ENCODE measurements at places on chromosomes 2 and 18. TPM values are rescaled to one million over a fixed set of nuclear protein-coding genes. Genes with fewer than 3 reads are reported as not detected.

DNA sequence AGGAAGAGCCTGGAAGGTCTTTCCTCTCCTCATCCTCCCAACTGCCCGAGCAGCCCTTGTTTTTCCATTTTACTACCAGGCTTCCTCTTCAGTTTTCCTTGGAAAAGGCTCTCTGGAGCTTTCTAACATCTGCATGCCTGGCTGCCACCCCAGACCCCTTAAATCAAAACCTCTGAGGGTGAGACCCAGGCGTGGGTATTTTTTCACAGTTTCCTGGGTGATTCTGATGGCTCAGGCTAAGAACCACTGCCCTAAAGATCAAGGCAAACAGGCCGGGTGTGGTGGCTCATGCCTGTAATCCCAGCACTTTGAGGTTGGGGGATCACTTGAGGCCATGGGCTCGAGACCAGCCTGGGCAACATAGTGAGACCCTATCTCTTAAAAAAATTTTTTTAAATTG is 35.4 kb downstream of the EMILIN2 start:
- no peak for DNase-seq

DNA sequence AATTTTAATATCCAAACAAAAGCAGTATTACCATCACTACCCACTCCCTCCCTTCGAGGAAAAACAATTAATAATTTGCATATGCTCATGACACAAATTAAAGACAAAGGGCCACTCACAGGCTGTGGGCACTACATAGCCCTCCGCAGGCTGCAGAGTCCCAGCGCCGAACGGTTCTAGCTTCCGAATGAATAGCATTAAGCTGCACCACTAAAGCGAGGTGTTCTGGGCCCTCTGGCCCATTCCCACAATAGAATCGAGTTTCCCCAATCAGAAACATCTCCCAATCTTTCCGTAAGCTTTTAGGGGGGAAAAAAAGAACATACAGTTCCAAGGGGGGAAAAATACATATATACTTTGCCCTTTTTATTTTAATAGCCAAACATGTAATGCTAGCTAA is 14.5 kb upstream of the SIX3 start:
- no peak for DNase-seq

DNA sequence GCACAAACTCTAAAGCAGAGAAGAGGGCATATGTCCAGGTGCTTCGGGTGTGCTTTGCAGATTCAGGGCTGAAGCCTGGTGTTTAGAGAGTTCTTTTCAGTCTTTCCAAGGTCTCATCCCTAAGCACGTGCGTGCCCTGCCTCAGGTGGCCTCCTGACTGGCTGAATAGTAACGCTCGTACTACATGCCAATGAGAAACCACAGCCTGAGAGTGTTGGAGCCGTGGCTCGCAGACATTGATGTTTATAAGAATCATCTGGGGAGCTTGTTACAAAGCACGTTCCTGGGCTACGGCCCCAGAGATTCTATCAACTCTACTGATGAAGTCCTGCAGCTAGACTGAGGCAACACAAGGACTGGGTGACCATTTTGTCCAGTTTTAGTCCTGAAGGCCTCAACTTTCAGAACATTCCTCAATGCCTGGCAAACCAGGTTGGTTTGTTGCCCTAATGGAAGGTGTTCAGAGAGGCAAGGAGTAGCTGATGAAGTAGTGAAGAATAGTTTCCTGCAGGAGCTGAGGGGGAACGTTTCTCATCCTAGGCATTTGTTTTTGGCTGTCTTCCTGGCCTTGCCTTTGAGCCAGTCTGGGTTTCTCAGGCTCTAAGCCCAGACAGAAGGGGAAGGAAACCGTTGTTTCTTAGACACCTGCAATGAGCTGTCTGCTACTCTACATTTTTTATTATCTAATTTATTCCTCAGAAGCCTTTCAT is 31.5 kb upstream of the HAAO start:
- DNase-seq: no peak

GRCh38 chr2:99911736-99912135 is 230.7 kb downstream of the AFF3 start:
- no peak for DNase-seq

DNA sequence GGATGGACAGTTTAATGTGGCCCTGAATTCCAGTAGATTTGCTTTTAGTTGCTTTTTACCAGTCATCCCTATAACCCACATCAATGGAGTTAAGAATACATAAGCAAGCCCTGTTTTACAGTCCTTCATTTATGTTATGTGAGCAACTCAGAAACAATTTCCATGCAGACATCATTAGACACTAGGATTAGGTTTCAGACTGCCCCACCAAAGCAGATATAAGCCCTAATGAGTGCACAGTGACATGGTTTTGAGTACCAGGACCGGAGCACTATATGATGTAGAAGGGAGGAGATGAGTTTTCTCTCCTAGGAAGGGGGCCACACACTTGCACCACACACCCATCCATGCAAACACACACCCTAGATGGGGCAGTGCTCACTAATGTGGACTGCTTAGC is 15.5 kb downstream of the KCNS3 start:
- no peak for DNase-seq

DNA sequence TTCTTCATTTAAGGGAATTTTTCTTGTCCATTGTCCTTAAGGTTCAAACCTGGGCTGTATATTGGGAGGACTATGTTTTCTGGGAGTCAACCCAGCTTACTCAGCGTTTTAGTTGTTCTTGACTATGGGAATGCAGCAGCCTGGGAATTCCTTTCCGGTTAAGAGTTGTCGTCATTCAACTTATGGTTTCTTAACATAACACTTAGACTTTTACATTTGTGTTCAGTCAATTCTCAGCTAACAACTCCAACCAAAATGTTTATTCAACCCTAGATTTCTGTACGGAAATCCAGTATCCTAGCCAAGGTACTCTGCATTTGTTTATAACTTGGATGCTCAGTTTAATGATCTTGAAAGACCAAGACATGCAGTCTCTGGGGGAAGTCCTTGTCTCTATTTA is 960.9 kb downstream of the CBLN2 start:
- no peak for DNase-seq

GRCh38 chr2:165675551-165675968 is 118.5 kb downstream of the GALNT3 start:
- DNase-seq: no peak

Gene CCBE1
- total RNA-seq: 0.13 TPM

Gene GTF2A1L
- total RNA-seq: not detected

Gene CDK15
- total RNA-seq: 4.8 TPM

Gene RESP18
- total RNA-seq: not detected

Gene TUBA4B
- total RNA-seq: not detected

Gene MALL
- total RNA-seq: 159 TPM

Data from Panc1 (cell line).